Nephron progenitor cell (in vitro differentiated cells): ENCODE measurements at places on chromosomes 1 and 21.

GRCh38 chr1:225587310-225587709, 65.6 kb downstream of the ENAH start:
- no peak for DNase-seq

GRCh38 chr21:44940116-44940631, 345 bp downstream of the SLX9 start:
- DNase-seq = no peak

GRCh38 chr1:66240491-66241484, 293.2 kb upstream of the SGIP1 start:
- no peak for DNase-seq

GRCh38 chr1:46422261-46422871, 28.2 kb downstream of the FAAH start:
- no peak for DNase-seq

GRCh38 chr1:53737648-53738204, 1.2 kb downstream of the GLIS1 start:
- DNase-seq = peak; percentile 62
